A549 treated with DMSO at 1 μM for 4 hours (cell line): ENCODE measurements at places on chromosomes 1 and 21. TPM values are rescaled to one million over a fixed set of nuclear protein-coding genes. Genes with fewer than 3 reads are reported as not detected.

Gene SHE
- 0.03 to 0.11 TPM (median 0.06 TPM) in 4 of 5 replicates, not detected in the other for total RNA-seq

Gene TNFAIP8L2
- not detected in 5 replicates for total RNA-seq

Gene PIK3CD
- total RNA-seq = 8.8 to 11.9 TPM (median 11.5 TPM) in 5 replicates

Gene HSD3B1
- not detected in 5 replicates for total RNA-seq

Gene PDE9A
- 0.45 to 1.3 TPM (median 1.1 TPM) in 5 replicates for total RNA-seq

Gene LCE3E
- not detected in 5 replicates for total RNA-seq

Gene LCK
- 0.07 TPM in 1 of 5 replicates, not detected in the others for total RNA-seq

Gene CFAP141
- not detected in 5 replicates for total RNA-seq

Gene MROH9
- total RNA-seq = not detected in 5 replicates

Gene PPIAL4G
- not detected in 5 replicates for total RNA-seq

Gene NOTCH2
- 23.2 to 32.9 TPM (median 30.4 TPM) in 5 replicates for total RNA-seq

Gene NID1
- total RNA-seq = 5.2 to 8.9 TPM (median 8.2 TPM) in 5 replicates

Gene LIN28A
- total RNA-seq = not detected in 5 replicates

Gene TCHHL1
- total RNA-seq = not detected in 5 replicates

Gene PSRC1
- total RNA-seq = 18.6 to 25.2 TPM (median 24.6 TPM) in 5 replicates

Gene AQP10
- total RNA-seq = not detected in 5 replicates

Gene C2CD4D
- not detected in 5 replicates for total RNA-seq

Gene SH2D2A
- total RNA-seq = 3.9 to 5.1 TPM (median 4.7 TPM) in 5 replicates

Gene C1orf53
- total RNA-seq = 6.2 to 7.7 TPM (median 6.3 TPM) in 5 replicates

Gene DISP1
- total RNA-seq = 1.2 to 2.3 TPM (median 2.1 TPM) in 5 replicates

Gene KIF14
- total RNA-seq = 8.9 to 15.1 TPM (median 13.5 TPM) in 5 replicates

Gene SARS1
- total RNA-seq = 95.9 to 105 TPM (median 102 TPM) in 5 replicates

Gene NTRK1
- total RNA-seq = 0.09 to 0.26 TPM (median 0.17 TPM) in 4 of 5 replicates, not detected in the other

Gene PLCH2
- 0.12 to 0.36 TPM (median 0.32 TPM) in 5 replicates for total RNA-seq

Gene FOXD2
- 0.39 to 0.53 TPM (median 0.43 TPM) in 5 replicates for total RNA-seq

Gene S100A2
- total RNA-seq = 16.8 to 29.9 TPM (median 23.4 TPM) in 5 replicates

Gene KRTAP13-2
- total RNA-seq = not detected in 5 replicates

Gene SFPQ
- total RNA-seq = 208 to 302 TPM (median 223 TPM) in 5 replicates

Gene BCAS2
- total RNA-seq = 26.3 to 31.4 TPM (median 30.4 TPM) in 5 replicates

Gene FAAH
- total RNA-seq = 0.59 to 1.2 TPM (median 0.79 TPM) in 5 replicates

Gene NEGR1
- not detected in 5 replicates for total RNA-seq

Gene DCST2
- total RNA-seq = 0.22 to 0.72 TPM (median 0.46 TPM) in 5 replicates

Gene TPRG1L
- total RNA-seq = 23.9 to 27.8 TPM (median 26.6 TPM) in 5 replicates

Gene YIPF1
- 11.2 to 14.2 TPM (median 14.0 TPM) in 5 replicates for total RNA-seq

Gene CNKSR1
- total RNA-seq = 0.21 to 0.76 TPM (median 0.29 TPM) in 5 replicates

Gene NFASC
- total RNA-seq = 1.5 to 2.4 TPM (median 1.8 TPM) in 5 replicates

Gene SFN
- 425 to 552 TPM (median 445 TPM) in 5 replicates for total RNA-seq

Gene WDR77
- total RNA-seq = 33.9 to 56.5 TPM (median 53.9 TPM) in 5 replicates

Gene RAB7B
- 1.4 to 2.9 TPM (median 1.8 TPM) in 5 replicates for total RNA-seq
